Myocyte (in vitro differentiated cells): ENCODE measurements at places on chromosomes 7 and 10.
A peak's percentile ranks its signal among the peaks of the same experiment; 100 is the strongest.

GRCh38 chr7:29859524-29860185 lies 53.3 kb downstream of the WIPF3 start:
- DNase-seq = no peak

DNA sequence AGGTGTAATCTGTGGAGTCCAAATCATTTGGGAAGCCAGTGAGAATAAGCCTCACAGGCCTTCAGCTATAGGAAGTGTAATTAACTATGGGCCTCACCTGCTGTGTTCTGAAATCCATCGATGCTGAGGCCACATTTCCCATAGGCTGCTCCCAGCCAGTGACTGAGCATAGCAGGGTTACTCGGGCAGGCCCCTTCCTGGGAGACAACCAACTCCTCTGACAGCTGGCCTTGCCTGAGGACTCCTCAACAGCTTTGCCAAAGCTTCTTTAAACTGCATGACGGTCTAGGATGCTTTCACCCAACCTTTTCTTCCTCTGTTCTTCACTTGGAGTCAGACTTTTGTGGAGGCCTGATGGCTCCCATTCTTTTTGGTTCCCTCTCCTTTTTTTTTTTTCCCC lies 63.8 kb upstream of the SMNDC1 start:
- DNase-seq = peak; percentile 56

DNA sequence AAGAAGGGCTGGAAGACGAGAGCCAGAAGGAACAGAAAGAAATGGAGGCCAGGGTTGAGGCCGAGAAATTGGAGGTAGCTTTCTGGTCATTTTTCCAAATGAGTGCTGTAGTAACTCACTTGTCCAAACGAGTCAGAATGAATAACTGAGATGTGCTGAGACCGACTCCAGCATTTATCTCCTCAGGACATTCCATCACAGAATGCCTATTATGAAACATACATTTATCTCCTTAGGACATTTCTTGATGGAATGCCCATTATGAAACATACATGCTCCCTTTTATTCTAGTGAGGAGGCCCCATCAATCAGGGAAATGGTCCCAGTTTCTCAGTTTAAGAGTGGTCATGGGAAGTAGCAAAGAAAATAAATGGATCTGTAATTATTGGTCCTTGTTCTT lies 16.5 kb downstream of the AVL9 start:
- no peak for DNase-seq

DNA sequence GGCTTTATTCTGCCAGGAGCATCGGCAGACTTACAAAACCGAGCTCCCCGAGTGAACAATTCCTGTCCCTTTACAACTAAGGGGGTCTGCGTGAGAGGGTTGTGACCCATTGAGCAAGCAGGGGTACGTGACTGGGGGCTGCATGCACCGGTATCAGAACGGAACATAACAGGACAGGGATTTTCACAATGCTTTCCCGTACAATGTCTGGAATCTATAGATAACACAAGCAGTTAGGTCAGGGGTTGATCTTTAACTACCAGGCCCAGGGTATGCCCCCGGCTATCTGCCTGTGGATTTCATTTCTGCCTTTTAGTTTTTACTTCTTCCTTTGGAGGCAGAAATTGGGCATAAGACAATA lies 38.1 kb upstream of the GSDME start:
- no peak for DNase-seq

DNA sequence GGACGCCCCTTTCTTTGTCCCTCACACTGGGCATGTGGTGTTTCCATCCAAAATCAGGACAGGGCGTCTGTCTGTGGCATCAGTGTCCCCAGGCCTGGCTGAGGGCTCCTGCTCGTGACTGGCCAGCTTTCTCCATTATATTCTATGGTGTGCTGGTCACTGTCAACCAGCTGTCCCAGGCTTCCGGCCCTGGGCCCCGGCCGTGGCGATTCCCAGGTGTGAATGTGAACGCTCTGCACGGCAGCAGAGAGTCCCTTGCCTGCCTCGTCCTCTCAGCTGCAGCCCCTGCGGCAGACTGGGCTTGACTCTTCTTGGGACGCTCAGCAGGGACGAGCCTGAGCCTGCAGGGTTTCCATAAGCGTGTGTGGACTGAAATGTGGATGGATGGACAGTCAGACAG lies 5.9 kb upstream of the UTF1 start:
- DNase-seq = no peak

- DNase-seq = peak; percentile 11
Measured at GRCh38 chr7:12756821-12757220, 69.4 kb downstream of the ARL4A start.

GRCh38 chr7:78043159-78043558 lies 244.6 kb downstream of the PHTF2 start:
- DNase-seq = no peak

DNA sequence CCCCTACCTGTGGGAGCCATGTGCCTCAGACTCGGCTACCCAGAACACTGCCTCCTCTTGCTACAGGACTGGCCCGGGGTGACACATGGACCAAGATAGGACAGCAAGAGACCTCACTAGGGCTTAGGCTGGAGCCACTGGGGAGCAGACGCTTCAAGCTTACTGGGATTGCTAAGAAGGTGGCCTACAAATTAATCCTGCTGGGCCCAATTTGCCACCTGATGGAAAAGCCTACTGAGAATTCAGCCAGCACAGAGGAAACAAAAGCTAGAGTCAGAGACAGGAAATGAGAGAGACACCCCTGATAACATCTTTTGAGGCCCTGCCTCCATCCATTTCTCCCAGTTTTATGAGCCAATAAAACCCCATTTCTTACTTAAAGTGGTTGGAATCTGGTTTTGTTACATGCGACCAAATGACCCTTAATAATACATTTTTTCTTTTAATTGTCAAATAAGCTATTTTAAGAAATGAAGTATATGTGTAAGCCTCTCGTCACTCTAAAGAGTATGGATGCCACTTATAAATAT lies 282.1 kb downstream of the CXCL12 start:
- DNase-seq = no peak

- DNase-seq = no peak
Measured at GRCh38 chr7:26466007-26466406, 174.3 kb downstream of the SNX10 start.

GRCh38 chr7:50471970-50472369 lies 21.8 kb upstream of the FIGNL1 start:
- no peak for DNase-seq

DNA sequence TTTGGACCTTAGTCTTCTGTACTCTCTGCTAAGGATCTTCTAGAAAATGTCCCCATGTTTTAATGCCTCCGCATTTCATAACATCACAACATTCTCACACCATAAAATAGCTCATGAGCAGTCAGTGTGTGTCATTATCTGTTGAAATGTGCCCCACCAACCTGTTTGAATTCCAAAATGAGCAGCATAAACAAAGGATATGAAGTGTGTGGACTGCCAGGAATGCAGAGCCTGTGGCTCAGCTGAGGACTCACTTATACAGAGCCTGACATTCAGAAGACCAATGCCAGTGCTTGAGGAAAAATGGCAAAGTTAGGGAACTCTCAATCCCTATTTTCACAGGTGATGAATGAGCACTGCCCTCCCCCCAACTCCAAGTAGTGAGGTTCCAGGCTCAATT lies 621.4 kb downstream of the POM121L12 start:
- peak; percentile 6 for DNase-seq

DNA sequence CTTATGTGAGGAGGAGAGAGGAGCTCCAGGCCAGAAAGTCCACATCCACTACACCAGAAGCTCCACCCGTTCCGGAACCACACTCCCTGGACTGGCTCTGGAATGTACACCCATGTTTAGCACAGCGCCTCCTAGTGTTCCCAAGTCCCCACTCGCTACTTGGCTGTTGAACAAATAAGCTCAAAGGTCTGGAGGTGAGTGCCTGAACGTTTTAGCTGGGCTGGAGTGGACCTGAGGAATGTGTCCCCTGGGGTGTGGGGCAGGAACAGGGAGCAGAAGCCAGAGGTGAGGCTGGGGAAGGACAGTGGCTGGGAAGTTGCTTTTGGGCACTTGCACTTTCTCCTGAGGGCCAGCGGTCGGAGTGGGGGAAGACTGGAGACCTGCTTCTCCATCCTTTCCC lies 164.1 kb upstream of the CDCA7L start:
- DNase-seq = peak; percentile 60

DNA sequence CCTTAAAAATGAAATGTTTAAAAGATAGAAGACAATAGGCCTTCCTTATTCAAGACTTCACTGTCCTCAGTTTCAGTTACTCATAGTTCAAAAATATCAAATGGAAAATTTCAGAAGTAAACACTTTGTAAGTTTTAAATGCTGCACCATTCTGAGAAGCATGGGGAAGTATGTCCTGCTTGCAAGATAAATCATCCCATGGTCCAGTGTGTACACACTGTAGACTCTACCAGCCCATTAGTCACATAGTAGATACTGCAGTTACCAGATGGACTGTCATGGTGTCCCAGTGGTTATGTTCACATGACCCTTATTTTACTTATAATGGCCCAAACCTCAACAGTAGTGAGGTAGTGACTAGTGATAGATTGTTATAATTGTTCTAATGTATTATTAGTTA lies 69.5 kb downstream of the PTPN12 start:
- DNase-seq = no peak

DNA sequence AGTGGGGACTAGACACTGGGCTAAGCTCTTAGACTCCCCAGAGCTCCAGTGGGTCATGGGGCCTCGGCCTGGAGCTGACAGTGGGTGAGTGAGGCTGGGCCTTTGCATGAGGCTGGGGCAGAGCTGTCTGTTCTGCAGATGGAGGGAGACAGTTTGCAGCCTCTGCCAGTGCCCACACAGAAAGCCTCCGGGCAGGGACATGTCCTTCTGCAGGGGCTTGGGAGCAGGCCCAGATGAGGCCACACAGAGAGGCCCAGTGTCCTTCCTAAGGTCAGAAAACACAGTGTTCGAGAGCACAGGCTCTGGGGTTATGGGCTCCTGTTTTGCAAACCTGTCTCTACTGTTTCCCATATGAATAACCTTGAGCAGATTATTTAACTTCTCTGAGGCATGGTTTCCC lies 25.1 kb upstream of the HK1 start:
- no peak for DNase-seq

- DNase-seq = no peak
Measured at GRCh38 chr10:33556620-33557019, 222.2 kb upstream of the NRP1 start.

- DNase-seq = no peak
Measured at GRCh38 chr10:101133489-101134298, 2.6 kb downstream of the TLX1 start.

GRCh38 chr7:30664184-30664885 lies 17.9 kb downstream of the CRHR2 start:
- DNase-seq = no peak

DNA sequence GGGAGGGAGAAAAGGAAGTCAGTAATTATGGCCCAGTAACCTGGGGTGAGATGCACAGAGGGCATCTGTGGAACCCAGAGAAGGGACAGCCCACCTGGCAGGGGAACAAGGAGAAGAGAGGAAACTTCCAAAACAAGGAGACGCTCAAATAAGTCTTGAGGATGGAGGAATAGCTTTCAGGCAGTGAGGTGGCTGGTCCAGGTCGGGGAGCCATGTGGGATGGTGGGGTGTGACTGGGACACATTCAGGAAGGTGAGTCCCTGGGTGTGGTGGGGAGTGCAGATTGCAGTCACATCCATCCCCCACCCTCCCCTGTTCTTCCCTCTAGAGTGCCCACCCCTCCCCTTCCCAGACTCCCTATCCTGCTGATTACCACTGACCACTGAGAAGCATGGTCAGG lies 175.4 kb downstream of the GRID1 start:
- DNase-seq = no peak
